ENCODE measurements at places on chromosomes 3 and 15.

- DNase-seq: no peak
Observed at GRCh38 chr3:102112704-102113230, 263.5 kb downstream of the NFKBIZ start.

DNA sequence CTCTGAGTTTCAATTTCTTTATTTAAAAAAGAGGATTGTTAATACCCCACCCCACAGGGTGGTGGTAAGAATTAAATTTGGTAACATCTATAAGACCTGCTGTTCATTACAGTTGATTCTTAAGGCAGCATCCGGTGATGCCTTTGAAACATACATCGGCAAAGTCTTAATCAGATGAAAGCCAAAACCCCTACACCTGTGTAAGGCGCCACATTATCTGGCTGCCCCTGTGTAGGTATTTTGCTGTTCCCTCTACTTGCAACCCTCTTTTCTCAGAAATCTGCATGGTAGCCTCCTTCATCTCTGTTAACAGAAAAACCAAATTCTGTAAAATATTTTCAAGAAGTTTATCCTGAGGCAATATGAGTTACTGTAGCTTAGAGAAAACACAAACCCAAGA, 90.0 kb downstream of the ST6GAL1 start:
- DNase-seq: no peak

GRCh38 chr15:58665672-58666071, 83.8 kb downstream of the ADAM10 start:
- no peak for DNase-seq

- DNase-seq: no peak
Observed at GRCh38 chr3:71035314-71035713, 548.2 kb downstream of the FOXP1 start.

- DNase-seq: no peak
Observed at GRCh38 chr15:63634154-63634553, 37.0 kb downstream of the FBXL22 start.

DNA sequence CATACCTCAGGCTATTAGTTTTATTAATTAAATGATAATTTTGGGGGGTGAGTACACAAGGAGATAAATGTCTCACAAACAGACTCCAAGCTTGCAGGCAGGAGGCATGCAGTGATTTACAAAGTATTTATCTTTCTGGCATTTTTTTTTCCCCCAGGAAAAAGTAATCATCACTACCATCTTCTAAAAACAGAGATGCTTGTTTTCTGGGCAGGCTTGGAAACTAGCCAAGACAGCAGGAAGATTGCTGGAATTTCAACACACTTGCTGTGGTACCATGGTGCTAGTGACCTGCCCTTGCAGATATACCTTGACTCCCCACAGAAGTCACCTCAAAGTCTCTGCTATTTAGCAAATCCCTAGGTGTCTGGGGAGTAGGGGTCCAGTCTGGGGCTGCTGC, 732.8 kb upstream of the CFAP20DC start:
- no peak for DNase-seq

Data from body of pancreas (tissue), 4 donors.